ENCODE measurements at places on chromosomes 4 and X.

- DNase-seq: no peak
Observed at GRCh38 chr4:156692016-156692415, 279.6 kb downstream of the PDGFC start.

DNA sequence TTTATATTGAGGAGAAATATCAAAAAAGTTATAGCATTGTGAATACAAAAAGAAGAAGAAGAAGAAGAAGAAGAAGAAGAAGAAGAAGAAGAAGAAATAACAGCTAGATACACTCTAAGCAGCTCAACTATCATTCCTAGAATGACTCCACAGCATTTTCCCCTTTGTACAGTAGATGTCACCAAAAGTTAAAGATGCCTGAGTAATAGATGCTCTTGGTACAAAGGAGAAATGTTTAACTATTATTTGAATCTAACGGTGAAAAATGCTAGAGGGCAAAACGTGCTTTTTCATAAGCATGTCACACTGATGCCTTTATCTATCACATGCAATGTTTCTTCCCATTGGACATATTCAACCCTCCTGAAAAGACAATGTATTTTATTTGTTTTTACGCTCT lies 178.4 kb upstream of the GPRIN3 start:
- DNase-seq: no peak

- DNase-seq: no peak
Observed at GRCh38 chrX:87846956-87847355, 329.4 kb downstream of the KLHL4 start.

- DNase-seq: no peak
Observed at GRCh38 chrX:56113785-56114436, 118.2 kb upstream of the KLF8 start.

DNA sequence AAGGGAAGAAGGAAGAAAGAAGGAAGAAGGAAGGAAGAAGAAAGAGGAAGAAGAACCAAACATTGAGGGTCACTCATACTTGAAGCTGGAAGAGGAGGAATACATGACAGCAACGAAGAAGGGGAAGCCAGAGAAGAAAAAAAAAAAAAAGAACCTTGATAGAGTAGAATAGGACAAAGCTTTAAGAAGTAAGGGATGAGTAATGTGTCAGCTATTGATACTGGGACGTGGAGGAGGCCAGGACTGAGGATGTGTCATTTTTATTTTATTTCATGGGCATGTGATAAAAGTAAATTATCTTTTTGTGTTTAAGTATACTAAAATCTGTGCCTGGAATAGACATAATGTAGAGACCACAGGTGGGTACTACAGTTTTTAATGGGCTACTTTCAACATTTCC lies 6.4 kb downstream of the EDA2R start:
- DNase-seq: no peak

GRCh38 chr4:106062452-106062875 lies 167.2 kb downstream of the NPNT start:
- DNase-seq: peak; percentile 17

DNA sequence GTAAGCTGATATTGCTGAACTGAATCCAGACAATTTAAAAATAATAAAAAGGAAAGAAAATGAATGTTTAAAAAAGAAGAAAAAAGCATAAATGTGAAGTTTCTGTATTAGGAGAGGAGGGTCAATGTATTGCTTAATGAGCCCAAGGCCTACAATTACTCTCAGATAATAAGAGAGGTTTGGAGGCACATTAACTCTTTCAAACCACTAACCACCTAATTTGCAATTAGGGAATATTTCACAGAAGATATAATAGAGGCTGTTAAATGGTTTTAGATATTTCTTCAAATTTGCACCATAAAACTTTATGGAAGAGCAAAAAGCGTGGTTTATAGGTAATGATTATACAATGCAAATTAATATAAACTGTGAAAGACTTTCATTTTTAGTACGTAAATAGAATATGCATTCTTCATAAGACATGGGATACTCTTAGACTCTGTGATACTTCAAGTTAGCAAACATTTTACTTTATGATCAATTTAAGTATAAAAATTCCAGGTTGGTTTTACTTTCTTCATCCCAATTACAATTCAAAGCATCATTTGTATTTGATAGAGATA lies 364.2 kb upstream of the GALNTL6 start:
- no peak for DNase-seq

DNA sequence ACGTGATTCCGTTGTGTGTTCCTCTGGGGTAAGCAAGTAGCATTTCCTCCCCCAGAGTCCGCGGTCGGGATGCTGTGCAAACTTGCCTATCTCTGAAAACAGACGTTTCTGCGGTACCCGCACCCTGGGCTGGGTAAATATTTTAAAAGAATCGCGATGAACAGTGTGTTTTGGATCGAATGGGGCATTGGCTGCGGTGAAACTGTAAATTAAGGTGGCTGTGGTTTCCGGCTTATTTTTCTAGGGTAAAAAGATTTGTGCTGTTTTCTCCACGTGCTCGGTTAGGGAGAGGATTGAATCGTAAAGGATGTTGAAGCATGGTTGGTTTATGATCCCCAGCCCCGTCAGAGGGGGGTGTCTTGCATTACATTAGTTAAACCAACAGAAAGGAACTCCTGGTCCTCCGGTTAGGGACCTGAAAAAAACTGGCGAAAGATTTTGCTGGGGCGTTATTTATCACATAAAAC lies 1.2 kb downstream of the HHIP start:
- DNase-seq: no peak

GRCh38 chrX:130095249-130096030 lies 14.9 kb downstream of the ELF4 start:
- no peak for DNase-seq

GRCh38 chr4:42396752-42397634 lies at the start of gene SHISA3:
Gene SHISA3 (plus strand): TSS chr4:42397488. CDS start chr4:42398057, 569 bp downstream.
- DNase-seq: no peak

- DNase-seq: no peak
Observed at GRCh38 chrX:31093639-31093975, 21.8 kb upstream of the FTHL17 start.

- DNase-seq: no peak
Observed at GRCh38 chrX:1389181-1389992, 2.5 kb downstream of the SLC25A6 start.

- peak; percentile 8 for DNase-seq
Observed at GRCh38 chr4:43337707-43338106, 445.2 kb downstream of the GRXCR1 start.

DNA sequence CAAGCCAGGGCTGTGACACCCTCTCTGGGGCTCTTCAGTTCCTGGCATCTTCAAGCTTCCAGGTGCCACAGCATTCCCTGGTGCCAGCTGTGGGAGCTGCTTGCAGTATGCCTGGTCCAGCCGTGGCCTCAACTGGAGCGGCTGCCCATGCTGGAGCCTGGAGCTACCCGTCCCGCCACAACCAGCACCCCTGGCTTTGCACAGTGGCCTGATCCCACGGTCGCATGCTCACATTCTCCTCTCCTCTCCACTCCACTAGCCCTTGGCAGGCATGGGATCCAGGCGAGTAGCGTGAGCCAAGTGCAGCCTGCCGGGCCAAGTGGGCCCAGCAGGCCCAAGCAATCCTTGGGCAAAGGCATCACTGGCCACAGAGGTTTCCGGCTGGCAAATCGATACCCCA lies 81.7 kb downstream of the PPP4R3C start:
- no peak for DNase-seq

- DNase-seq: no peak
Observed at GRCh38 chr4:6562931-6563901, 11.8 kb upstream of the MAN2B2 start.

GRCh38 chrX:118225711-118226428 lies 109.3 kb upstream of the KLHL13 start:
- no peak for DNase-seq

DNA sequence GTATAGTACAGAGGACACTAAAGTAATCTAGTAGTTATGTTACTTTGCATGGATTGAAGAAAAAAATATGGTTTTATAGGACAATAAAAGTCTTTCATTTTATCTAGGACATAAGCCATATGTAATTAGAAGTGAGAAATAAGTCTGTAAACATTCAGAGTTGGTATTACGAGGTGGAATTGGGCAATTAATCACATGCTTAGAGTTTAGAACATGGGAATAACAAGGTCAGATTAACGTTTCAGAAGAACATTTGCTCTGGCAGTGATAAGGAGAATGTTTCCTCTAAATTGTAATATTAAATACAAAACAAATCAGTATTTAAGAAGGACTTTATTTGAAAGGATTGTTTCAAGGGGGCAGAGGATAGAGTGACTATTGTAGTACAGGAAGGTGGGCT lies 15.6 kb upstream of the SULT1E1 start:
- DNase-seq: no peak

GRCh38 chrX:54288277-54288676 lies 69.6 kb downstream of the WNK3 start:
- DNase-seq: no peak

All from GM04504 (cell line).